ENCODE measurements at places on chromosomes 7 and 10. TPM values are rescaled to one million over a fixed set of nuclear protein-coding genes. Genes with fewer than 3 reads are reported as not detected.

- no peak for DNase-seq
- H3K4me1 ChIP-seq: peaks cover 86% of the 10 kb centered on the region
- H3K4me3 ChIP-seq: no peak overlapping the region
- no peaks in the 10 kb centered on the region for H3K36me3 ChIP-seq
- no peaks in the 10 kb centered on the region for H3K27me3 ChIP-seq
These were observed 33.3 kb downstream of the DNAJB12 start for GRCh38 chr10:72321248-72322029.

BAMBI gene
- polyA plus RNA-seq: 0.80 TPM

MMRN2 gene
- polyA plus RNA-seq: 9.3 TPM

DNA sequence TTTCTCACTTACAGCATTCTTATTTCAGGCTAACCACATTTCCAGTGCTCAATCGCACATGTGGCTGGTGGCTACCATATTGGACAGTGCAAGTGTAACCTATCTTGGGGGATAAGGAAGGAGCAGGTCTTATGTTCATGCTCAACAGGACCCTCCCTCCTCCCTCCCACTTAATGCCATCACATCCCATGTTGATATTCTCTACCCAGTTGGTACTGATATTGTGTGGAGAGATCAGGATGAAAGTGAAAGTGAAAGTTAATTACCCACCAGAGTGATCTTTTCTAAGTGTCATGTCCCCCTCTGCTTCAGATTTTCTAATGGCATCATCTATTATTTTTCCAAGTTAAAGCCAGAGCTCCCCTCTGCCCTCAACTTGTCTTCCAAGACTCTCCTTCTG is 91.6 kb downstream of the BMPER start:
- no peaks in the 10 kb centered on the region for H3K36me3 ChIP-seq
- no peak for DNase-seq
- no peak overlapping the region for H3K27ac ChIP-seq
- no peaks in the 10 kb centered on the region for H3K27me3 ChIP-seq
- H3K4me3 ChIP-seq: no peak overlapping the region

DNA sequence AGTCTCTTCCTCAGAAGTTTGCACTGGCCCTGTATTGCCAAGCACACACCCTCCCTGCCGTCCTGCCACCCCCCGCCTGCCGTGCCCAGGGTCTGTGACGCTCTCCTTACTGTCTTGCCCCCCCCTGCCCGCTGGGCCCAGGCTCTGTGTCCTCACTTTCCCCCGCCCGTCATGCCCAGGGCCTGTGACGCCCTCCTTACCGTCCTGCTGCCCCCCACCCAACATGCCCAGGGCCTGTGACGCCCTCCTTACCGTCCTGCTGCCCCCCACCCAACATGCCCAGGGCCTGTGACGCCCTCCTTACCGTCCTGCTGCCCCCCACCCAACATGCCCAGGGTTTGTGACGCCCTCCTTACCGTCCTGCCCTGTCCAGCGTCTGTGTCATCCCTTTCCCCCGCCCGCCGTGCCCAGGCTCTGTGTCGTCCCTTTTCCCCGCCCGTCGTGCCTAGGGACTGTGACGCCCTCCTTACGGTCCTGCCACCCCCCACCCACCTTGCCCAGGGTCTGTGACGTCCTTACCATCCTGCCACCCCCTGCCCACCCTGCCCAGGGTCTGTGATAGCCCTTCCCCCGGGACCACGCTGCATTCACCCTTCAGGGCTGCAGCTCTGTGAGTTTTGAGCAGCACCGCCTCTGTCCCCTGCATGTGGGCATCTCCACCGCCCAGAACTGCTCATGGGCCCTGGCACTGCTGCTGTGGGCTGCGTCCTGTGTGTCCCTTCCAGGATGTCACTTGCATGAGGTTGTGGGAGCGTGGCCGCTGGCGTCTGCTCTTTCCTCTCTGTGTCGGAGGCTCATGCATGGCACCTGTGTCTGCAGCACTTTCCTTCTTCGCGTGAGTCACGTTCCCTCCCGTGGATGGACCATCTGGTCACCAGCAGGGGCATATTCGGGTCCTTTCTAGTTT is 19.3 kb upstream of the PRKAR1B start:
- peaks cover 25% of the 10 kb centered on the region for H3K36me3 ChIP-seq
- H3K27me3 ChIP-seq: no peaks in the 10 kb centered on the region
- H3K4me3 ChIP-seq: no peak overlapping the region
- no peak overlapping the region for H3K27ac ChIP-seq
- DNase-seq: no peak

Measured in thymus (tissue), 14 donors.